ENCODE measurements at places on chromosomes 7 and 10. TPM values are rescaled to one million over a fixed set of nuclear protein-coding genes. Genes with fewer than 3 reads are reported as not detected.
A peak's percentile ranks its signal among the peaks of the same experiment; 100 is the strongest.

- no peak for DNase-seq
Measured at GRCh38 chr10:35192645-35193249, 66.1 kb downstream of the CREM start.

GRCh38 chr7:50369143-50370026, 64.9 kb downstream of the IKZF1 start:
- peak; percentile 23 for DNase-seq

- no peak for DNase-seq
Measured at GRCh38 chr7:158067219-158067930, 520.2 kb downstream of the PTPRN2 start.

DNA sequence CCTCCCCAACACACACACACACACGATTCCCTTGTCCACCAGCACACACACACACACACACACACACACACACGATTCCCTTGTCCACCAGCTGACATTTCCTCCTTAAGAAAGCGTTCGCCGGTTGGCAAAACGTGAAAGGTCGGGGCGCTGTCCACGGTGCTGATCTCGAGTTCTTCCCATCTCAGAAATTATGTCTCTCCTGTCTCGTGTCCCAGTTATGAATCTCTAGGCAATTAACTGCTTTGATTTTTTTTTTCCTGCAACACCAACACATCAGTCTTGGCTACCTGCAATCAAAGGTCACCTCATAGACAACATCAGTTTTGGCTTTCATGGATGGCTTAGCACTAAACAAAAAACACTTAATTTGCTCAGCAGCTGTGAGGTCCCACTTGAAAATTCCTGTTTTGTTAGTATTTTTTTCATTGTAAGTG, 1.9 kb downstream of the INA start:
- peak; percentile 17 for DNase-seq

DNA sequence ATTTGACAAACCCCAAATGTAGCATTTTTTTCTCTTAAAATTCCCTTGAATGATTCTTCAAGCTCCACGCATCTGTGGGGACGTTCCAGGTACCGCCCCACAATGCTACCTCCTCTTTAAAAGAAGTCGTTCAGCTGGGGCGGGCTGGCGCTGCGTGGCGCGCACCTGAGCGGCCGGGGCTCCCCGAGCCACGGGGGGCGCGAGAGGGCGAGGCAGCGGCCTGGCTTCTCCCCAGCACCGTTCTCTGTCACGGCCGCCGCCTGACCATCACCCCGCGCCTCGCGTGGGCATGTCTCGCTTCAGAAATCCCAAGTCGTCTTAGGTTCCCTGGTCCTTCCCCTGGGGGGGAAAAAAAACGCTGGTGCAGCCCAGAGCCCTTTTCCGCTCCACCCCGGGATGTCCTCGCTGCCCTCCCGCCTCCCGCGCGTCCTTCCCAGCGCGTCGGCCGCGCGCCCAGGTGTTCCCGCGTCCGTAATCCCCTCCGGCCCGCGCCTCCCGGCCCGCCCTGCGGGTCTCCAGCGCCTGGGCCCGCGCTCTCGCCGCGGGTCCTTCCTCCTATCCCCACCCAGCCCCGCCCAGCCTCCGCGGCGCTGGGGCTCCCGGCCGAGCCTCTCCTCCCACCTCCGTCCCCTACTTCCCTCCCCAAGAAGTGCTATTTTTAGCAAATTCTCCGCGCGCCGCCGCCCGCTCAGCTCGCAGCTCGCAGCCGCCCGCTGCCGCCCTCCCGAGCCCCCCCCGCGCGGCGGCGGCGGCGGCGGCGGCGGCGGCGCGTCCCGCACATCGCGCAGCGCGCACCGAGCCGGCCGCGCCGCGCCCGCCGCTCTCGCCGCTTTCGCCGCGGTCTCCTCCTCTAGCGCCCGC, 58.7 kb upstream of the PRPS1L1 start:
- peak; percentile 24 for DNase-seq

- no peak for DNase-seq
Measured at GRCh38 chr7:30526163-30526562, 21.5 kb upstream of the GGCT start.

- no peak for DNase-seq
Measured at GRCh38 chr7:146943483-146943882, 826.9 kb downstream of the CNTNAP2 start.

GRCh38 chr7:45220846-45221618, 63.4 kb downstream of the RAMP3 start:
- no peak for DNase-seq

DNA sequence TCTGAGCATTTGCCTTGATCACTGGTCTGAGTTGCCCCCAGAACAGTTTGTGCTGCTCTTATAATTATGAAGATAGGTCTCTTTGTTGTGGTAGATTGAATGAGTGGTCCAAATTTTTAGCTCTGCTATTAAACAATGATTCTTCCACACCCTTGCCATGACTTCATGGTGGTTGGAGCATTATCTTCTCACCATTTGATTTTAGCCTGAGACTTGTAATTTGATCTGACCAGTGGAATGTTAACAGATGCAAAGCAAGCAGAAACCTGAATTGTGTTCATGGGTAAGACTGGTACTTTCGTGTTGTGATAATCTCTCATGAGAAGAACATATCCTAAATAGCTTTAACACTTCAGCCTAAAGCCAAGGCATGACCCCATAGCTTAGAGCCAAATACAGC, 139.1 kb downstream of the TFPI2 start:
- DNase-seq: no peak

DNA sequence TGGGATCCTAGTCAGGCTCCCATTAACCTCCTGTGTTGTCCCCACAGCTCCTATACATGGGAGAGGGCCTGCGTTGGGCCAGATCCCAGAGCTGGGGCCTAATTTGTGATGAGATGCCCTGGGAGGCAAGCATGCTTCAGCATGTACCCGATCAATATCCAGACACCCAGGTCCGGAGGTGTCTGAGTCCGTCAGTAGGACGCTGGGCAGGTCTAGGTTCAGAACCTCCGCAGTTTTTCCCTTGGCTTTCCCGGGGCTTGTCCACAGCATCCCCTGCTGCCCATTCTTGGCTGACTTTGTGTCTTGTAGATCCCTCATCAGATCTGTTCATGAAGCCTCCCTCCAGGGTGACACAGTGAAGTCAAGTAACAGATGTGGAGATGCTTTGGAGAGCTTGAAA, 32.7 kb upstream of the RBAK start:
- no peak for DNase-seq

GRCh38 chr10:16717622-16718395, 99.4 kb downstream of the RSU1 start:
- DNase-seq: no peak

DNA sequence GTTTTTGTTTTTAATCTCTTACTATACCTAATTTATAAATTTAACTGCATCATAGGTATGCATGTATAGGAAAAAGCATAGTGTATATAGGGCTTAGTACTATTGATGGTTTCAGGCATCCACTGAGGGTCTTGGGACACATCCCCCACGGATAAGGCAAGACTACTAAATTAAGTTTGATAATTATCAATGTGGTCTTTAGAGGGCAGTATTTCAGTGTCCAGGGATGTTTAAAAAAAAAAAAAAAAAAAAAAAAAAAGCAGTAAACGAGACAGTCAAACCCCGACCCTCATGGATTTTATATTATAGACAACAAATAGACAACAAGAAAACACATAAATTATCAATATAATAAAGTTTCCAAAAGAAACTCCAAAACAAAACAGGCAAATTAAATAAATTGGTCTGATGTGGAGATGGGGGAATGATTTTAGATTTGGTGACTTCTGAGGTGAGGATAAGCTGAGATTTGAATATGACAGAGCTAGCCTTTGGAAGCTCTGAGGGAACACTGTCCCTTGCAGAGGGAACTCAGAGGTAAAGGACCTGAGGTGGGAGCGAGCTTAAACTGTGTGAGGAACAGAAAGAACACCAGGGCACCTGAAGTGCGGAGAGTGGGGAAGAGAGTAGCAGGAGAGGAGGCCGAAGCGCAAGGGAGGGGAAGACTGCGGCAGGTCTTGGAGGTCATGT, 14.8 kb downstream of the ACSM6 start:
- DNase-seq: no peak

DNA sequence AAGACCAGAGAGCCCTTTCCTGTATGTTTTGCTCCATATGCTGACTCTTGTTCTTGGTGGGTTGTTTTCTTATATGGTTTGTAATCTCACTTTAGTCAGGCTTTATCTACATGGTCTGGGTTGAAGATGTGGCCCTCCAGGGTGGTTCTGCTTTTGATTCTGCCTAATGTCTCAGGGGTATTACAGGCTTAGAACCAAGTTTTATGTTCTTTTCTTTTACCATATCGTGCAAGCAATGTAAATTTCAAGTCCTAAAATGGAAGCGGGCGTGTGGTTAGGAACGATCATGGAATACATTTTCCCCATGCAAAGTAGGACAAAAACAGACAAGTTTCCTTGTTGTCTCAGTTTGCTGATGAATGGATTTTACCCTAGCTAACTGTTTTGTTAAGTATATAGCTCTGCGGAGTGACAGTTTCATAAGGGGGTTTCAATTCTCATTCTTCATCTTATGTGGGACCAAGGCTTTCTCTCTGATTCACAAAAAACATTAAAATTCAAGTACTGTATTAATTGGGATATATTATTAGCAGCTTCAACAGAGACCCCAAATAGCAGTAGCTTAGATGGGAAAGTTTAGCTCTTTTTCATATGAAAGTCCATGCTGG, 58.7 kb downstream of the MTURN start:
- no peak for DNase-seq

DNA sequence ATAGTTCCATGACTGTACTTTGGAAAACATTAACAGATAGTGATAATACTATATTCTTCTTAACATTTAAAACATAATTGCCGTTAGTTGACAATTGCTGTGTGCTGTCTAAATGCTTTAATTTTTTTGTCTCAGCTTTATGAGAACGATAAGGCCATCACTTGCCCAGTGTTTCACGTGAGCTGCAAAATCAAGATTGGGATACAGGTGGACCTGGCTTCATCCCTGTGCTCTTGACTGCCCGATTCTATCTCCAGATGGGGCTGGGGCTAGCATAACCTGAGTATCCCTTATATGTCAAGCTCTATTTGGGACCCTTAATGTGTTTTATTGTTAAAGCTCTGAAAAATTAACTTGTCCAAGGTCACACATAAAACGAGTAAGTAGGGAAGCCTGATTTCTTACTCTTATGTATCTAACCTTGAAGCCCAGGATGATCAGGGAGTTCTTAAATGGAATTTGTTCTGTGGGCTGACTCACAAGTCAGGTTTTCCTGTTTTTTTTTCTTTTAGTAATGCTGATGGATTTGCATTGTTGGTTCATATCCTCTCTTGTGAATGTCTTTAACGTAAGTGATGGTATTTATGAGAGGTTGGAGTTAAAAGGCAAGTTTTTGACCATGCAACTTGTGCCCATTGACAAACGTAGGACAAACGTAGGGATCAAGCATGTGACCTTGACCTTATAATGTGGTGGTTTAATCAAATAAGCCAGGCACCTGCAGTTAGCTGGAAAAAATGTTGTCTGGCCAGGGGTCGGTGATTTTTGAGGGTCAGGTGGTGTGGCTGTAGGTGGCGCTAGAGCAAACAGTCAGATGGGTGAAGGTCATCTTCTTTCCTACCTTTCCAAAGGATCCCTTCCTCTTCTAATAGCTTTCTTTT, 3.6 kb downstream of the PRKAR2B start:
- peak; percentile 46 for DNase-seq

DNA sequence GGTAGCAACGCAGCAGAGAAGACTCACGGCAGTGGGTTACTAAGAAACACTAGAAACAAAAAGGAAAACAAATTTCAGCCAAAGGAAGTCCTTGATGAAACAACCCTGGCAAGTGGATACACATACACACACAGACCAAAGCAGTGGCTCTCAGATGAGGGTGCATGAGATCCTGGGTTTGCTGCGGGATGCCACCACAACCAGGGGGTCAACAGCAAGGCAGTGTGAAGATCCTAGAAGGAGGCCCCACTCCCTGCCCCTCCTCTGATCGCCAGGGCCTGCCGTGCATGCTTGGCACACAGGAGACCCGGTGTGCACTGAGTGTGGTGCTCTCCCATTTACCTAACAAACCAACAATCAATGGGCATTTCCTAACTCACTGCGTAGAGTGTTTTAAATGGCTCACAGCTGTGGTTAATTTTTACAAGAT, 252.3 kb upstream of the KLF14 start:
- DNase-seq: peak; percentile 23

- DNase-seq: peak; percentile 90
Measured at GRCh38 chr7:141649865-141650634, 51.9 kb downstream of the DENND11 start.

- DNase-seq: no peak
Measured at GRCh38 chr7:28115261-28115660, 65.3 kb downstream of the JAZF1 start.

DNA sequence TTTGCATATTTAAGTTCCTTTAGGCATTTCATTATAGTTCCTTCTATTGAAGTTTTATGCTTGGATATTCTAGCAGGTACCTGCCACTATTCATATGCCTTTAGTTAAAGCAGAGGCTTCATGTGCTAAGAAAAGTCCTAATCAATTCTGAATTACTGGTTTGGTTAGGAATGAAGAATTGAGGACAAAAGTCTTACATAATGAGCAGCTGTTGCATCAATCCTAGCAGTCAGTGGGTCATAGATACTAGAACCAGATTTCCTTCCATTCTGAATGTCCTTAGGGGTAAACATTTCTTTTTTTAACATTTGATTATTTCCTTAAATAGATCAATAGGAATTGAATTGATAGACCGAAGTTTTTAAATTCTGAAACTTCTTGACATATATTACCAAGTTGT, 59.2 kb downstream of the CDK13 start:
- no peak for DNase-seq

- no peak for DNase-seq
Measured at GRCh38 chr7:55085511-55086412, 66.9 kb downstream of the EGFR start.

- peak; percentile 71 for DNase-seq
Measured at GRCh38 chr10:102120142-102120990, at the start of gene LDB1. TSS of gene LDB1 (minus strand) at chr10:102120368. CDS start at chr10:102120110, 258 bp downstream.

DNA sequence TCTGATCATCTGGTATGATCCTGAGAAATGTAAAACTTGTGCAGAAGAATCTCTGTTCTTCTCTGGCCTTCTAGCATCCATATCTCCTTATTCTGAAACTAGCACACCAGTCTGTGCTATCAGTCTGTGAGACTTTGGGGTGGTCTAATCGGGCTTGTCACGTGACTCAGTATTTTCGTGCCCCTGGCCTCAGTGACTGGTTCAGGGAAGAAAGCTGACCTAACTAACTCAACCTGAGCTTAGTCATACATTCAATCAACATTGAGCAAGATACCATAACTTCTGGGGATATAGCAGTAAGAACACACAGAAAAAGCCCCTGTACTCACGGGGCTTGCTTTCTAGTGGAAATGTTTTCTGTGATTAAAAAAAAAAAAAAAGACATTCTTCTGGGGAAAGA, 109.3 kb downstream of the DKK1 start:
- DNase-seq: peak; percentile 40

- DNase-seq: no peak
Measured at GRCh38 chr7:102432442-102433218, 745 bp upstream of the ORAI2 start.

Gene ACBD7
- total RNA-seq: 5.8 TPM

Gene PLAU
- 272 TPM for total RNA-seq

Gene CLRN3
- not detected for total RNA-seq

Gene CAV1
- 413 TPM for total RNA-seq

Gene NKX2-3
- 0.12 TPM for total RNA-seq

Gene ANKRD61
- total RNA-seq: 1.2 TPM

Gene ZFAND2A
- total RNA-seq: 50.7 TPM

Gene PRSS37
- total RNA-seq: not detected

Gene DEPP1
- total RNA-seq: 38.8 TPM

Gene AFAP1L2
- total RNA-seq: 1.7 TPM

Gene HGF
- total RNA-seq: 1.1 TPM

Gene SPAM1
- total RNA-seq: not detected

Data from M059J (cell line).